ENCODE measurements at places on chromosomes 6 and 20. TPM values are rescaled to one million over a fixed set of nuclear protein-coding genes. Genes with fewer than 3 reads are reported as not detected.
A peak's percentile ranks its signal among the peaks of the same experiment; 100 is the strongest.

The HAO1 gene
- not detected for total RNA-seq

The JPH2 gene
- 205 TPM for total RNA-seq

DNA sequence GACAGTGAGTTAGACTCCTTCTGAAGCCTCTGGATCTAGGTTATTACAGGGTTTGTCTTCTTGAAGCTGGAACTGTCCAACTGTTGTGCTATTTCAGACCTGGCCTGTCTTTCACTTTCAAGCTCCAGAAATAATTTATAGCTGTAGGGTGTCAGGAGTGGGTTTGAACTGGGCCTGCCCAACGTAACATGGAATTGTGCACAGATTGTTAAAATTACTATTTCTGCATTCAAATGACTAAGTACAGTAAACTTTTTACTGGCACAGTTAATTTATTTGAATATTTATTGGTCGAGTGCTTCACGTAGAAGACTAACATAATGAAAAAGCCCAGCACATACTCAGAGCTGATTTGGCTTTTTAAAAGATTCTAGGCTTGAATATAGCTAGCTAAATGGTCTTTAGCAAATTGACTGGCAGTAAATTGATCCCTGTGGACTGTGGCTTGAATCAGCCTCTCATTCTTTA lies 74.3 kb downstream of the ARID1B start:
- H3K4me3 ChIP-seq: no peak overlapping the region
- no peaks in the 10 kb centered on the region for H3K27me3 ChIP-seq
- no peaks in the 10 kb centered on the region for H3K36me3 ChIP-seq

DNA sequence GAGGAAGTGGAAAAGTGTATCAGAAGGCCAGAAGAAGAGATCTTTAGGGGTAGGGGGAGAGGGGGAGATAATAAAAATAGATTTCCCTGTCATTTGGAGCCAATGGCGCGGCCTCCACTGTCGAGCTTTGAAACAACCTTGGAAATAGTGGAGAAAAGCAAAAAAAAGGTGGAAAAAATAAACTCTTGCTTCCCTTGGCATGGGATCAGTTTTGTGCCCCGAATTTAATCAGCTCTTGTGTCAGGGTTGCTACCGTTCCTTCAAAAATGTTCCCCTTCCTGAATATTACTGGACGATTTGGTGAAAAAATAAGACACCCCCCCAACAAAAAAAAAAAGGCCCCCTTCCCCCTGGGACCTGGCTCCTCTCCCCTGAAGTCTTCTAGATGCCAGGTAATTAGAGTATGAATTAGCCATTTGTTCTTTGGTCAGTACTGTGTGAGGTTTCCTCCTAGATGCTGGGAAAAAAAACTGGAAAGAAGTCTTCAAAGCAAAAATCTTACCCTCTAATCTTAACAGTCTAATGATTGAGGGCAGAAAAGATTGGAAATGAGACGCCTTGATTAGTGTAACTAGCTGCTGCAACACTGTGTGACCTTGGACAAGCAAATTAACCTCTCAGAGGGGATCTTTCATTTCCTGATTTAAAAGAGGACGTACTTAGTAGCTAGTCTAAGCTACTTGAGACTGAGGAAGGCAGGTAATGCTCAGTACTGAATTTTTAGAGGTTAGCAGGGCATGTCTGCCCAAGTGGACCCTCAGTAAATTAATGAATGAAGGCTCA lies 872 bp upstream of the RBM39 start:
- peaks cover 31% of the 10 kb centered on the region for H3K36me3 ChIP-seq
- DNase-seq: peak; percentile 34
- H3K4me1 ChIP-seq: peaks cover 23% of the 10 kb centered on the region
- H3K27ac ChIP-seq: peak overlapping the region; percentile 99

DNA sequence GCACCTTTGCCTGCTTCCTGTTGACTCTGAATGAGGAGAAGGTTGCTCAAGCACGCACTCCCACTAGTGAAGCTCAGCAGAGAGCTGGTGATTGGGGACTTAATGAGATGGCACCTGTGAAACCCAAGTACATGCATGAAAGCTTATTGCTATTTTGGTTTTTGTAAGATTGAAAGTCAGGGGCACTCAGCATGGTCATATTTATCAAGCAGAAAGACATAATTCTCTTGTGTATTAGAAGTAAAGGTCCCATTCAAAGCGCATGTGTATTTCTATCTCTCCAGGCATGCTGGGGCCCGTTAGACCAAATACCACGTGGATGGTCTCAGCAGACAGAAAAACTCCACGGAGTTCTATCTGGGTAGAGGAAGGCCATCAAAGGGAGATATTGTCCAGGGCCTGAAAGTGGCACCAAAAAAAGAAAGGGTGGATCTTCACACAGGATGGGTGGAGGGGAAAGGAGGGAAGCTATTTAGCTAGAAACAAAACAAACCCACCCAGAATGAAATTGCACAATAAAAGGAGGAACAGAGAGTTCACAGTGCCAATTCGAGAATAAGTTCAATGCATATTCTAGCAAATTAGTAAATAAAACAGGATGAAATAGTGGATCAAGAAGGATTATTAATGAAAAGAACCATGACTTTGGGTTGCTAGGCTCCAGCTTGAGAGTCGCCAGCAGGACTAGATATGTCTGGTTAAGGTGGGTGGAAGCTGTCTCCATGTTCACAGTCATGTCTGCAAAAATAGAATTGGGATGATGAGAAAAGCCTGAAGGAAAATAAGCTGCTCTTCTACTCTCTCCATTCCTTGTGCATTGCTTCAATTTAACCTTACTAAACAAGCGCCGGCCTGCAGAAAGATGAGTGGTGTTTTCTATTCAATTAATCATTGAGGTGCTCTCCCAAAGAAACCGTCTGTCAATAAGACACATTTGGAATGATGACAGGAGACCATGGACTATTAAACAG lies 224.9 kb upstream of the DTNBP1 start:
- no peak overlapping the region for H3K27ac ChIP-seq
- H3K4me3 ChIP-seq: no peak overlapping the region
- H3K4me1 ChIP-seq: no peaks in the 10 kb centered on the region
- no peaks in the 10 kb centered on the region for H3K27me3 ChIP-seq
- no peak for DNase-seq
- H3K36me3 ChIP-seq: no peaks in the 10 kb centered on the region

- no peak for DNase-seq
- no peak overlapping the region for H3K4me3 ChIP-seq
- H3K36me3 ChIP-seq: peaks cover 36% of the 10 kb centered on the region
- no peaks in the 10 kb centered on the region for H3K4me1 ChIP-seq
- no peak overlapping the region for H3K27ac ChIP-seq
- no peaks in the 10 kb centered on the region for H3K27me3 ChIP-seq
Observed at GRCh38 chr20:25464501-25465242, 57.2 kb downstream of the GINS1 start.

GRCh38 chr6:138219398-138219797 lies 1.1 kb upstream of the PBOV1 start:
- H3K36me3 ChIP-seq: no peaks in the 10 kb centered on the region
- no peak for DNase-seq
- H3K27ac ChIP-seq: no peak overlapping the region
- no peaks in the 10 kb centered on the region for H3K4me1 ChIP-seq

GRCh38 chr6:165952514-165952913 lies 215.1 kb downstream of the TBXT start:
- H3K27ac ChIP-seq: no peak overlapping the region
- no peaks in the 10 kb centered on the region for H3K4me1 ChIP-seq
- H3K36me3 ChIP-seq: no peaks in the 10 kb centered on the region
- H3K27me3 ChIP-seq: peaks cover 8% of the 10 kb centered on the region
- no peak overlapping the region for H3K4me3 ChIP-seq
- DNase-seq: no peak

- no peaks in the 10 kb centered on the region for H3K4me1 ChIP-seq
- no peak overlapping the region for H3K4me3 ChIP-seq
- H3K27me3 ChIP-seq: no peaks in the 10 kb centered on the region
- H3K27ac ChIP-seq: no peak overlapping the region
Observed at GRCh38 chr20:5072756-5073659, 46.8 kb downstream of the PCNA start.

GRCh38 chr6:56193846-56194245 lies 53.5 kb downstream of the COL21A1 start:
- no peaks in the 10 kb centered on the region for H3K4me1 ChIP-seq
- no peak overlapping the region for H3K27ac ChIP-seq
- DNase-seq: no peak
- H3K36me3 ChIP-seq: no peaks in the 10 kb centered on the region
- H3K27me3 ChIP-seq: no peaks in the 10 kb centered on the region

- no peaks in the 10 kb centered on the region for H3K4me1 ChIP-seq
- no peak overlapping the region for H3K4me3 ChIP-seq
- DNase-seq: no peak
- H3K27ac ChIP-seq: no peak overlapping the region
Observed at GRCh38 chr6:38161754-38162492, 342.4 kb downstream of the ZFAND3 start.

GRCh38 chr6:154243793-154244750 lies 112.5 kb downstream of the IPCEF1 start:
- H3K27ac ChIP-seq: no peak overlapping the region
- no peaks in the 10 kb centered on the region for H3K27me3 ChIP-seq
- peaks cover 3% of the 10 kb centered on the region for H3K4me1 ChIP-seq
- no peak overlapping the region for H3K4me3 ChIP-seq
- peak; percentile 57 for DNase-seq
- no peaks in the 10 kb centered on the region for H3K36me3 ChIP-seq

DNA sequence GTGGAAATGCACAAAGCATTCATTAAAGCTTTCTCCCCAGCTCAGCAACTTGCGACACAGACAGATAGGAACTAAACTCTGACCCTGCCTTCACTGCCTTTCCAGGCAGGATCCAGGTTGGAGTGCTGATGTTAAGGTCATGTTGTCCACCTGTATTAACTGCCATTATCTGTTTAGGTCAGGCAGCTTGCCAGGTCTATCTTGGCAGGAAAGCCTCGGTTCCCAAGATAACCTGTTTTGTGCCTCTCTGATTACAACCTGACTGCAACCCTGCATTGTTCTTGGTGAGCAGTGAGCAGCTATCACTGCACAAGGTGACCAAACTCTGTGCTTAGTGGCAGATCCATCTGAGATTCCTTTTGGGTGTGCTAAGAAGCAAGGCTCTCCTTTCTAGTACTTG lies 23.2 kb upstream of the ELOVL2 start:
- H3K36me3 ChIP-seq: no peaks in the 10 kb centered on the region
- no peak for DNase-seq
- no peak overlapping the region for H3K27ac ChIP-seq
- no peaks in the 10 kb centered on the region for H3K27me3 ChIP-seq

GRCh38 chr6:29763491-29764289 lies 40.5 kb downstream of the HLA-F start:
- H3K4me3 ChIP-seq: no peak overlapping the region
- H3K27me3 ChIP-seq: no peaks in the 10 kb centered on the region
- no peaks in the 10 kb centered on the region for H3K36me3 ChIP-seq
- peak; percentile 79 for DNase-seq
- H3K27ac ChIP-seq: no peak overlapping the region

GRCh38 chr6:2054516-2055067 lies 190.8 kb downstream of the GMDS start:
- H3K27me3 ChIP-seq: no peaks in the 10 kb centered on the region
- H3K27ac ChIP-seq: no peak overlapping the region
- no peaks in the 10 kb centered on the region for H3K36me3 ChIP-seq
- no peak overlapping the region for H3K4me3 ChIP-seq
- no peak for DNase-seq

GRCh38 chr6:10759312-10759839 lies 11.8 kb downstream of the TMEM14B start:
- peak; percentile 89 for DNase-seq
- H3K27ac ChIP-seq: peak overlapping the region; percentile 50
- no peak overlapping the region for H3K4me3 ChIP-seq
- peaks cover 16% of the 10 kb centered on the region for H3K36me3 ChIP-seq
- H3K27me3 ChIP-seq: no peaks in the 10 kb centered on the region
- no peaks in the 10 kb centered on the region for H3K4me1 ChIP-seq

DNA sequence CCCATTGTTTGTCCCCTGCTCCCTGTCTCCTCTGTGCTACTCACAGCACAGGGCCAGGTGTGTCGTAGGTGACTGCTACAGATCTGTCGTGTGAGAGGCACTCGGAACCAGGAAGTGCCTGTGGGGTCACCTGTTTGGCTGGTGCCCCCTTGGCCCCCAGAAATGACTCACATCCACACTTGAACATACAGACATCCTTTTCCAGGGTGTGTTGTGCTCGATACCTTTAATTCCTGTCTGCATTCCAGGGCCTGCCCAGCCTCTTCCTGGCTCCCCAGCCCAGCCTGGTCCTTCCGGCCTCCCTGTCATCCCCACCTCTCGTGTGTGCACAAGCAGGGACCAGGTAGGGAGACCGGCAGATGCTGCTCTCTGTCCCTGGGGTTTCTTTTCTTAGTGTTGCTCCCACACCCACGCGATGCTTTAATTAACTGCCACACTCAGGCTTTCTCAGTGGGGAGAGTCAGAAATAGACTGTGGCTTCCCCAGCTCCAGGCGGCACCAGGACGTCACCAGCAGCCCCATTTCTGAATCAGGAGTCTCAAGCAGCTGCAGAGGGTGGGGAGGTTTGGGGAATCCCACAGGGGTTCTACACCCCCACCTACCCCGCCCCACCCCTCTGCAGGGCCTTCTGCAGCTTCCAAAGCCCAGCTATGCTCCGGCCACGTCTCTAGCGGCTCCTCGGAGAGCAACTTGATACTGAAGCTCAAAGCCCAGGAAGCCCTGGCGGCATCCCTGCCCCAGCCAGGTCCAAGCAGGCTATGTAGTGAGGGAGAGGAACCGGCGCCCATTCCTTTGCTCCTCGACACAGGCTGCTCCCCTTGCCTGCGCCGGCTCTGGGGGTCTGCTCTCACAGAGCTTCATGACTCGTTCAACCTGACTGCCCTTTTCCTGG lies 102.2 kb downstream of the SYCP2 start:
- H3K36me3 ChIP-seq: no peaks in the 10 kb centered on the region
- DNase-seq: no peak
- no peak overlapping the region for H3K4me3 ChIP-seq
- no peaks in the 10 kb centered on the region for H3K27me3 ChIP-seq
- no peaks in the 10 kb centered on the region for H3K4me1 ChIP-seq

- H3K4me1 ChIP-seq: no peaks in the 10 kb centered on the region
- no peak for DNase-seq
Observed at GRCh38 chr6:158083455-158084325, 84.4 kb downstream of the SERAC1 start.

- H3K4me1 ChIP-seq: no peaks in the 10 kb centered on the region
- peak; percentile 14 for DNase-seq
- no peaks in the 10 kb centered on the region for H3K36me3 ChIP-seq
- H3K27ac ChIP-seq: no peak overlapping the region
- H3K27me3 ChIP-seq: no peaks in the 10 kb centered on the region
- no peak overlapping the region for H3K4me3 ChIP-seq
Observed at GRCh38 chr6:78523622-78524021, 343.7 kb upstream of the IRAK1BP1 start.

DNA sequence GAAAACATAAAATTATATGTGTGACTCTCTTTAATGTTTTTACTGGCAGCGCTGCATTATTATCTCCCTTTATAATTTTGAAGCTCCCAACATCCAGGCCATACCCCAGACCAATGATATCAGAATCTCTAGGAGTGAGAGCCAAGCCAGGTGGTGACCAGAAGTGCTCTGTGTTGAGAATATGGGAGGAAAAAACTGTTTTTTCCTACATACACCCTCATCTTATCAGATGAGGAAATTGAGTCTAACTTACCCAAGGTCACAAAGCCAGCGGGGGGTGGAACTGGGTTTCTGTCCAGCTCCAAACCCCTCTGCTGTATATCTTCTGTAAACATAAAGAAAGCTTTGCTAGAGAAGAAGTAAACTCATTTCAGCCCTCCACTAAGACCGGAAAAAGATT lies 42.5 kb downstream of the LY86 start:
- H3K36me3 ChIP-seq: no peaks in the 10 kb centered on the region
- no peaks in the 10 kb centered on the region for H3K27me3 ChIP-seq
- H3K27ac ChIP-seq: no peak overlapping the region
- H3K4me3 ChIP-seq: no peak overlapping the region
- no peaks in the 10 kb centered on the region for H3K4me1 ChIP-seq
